ENCODE measurements at places on chromosomes 7 and 10.

- no peak for DNase-seq
Observed at GRCh38 chr10:101485681-101486554, 102.1 kb downstream of the POLL start.

- DNase-seq: no peak
Observed at GRCh38 chr7:12552876-12553275, 17.6 kb upstream of the SCIN start.

GRCh38 chr10:576130-576465 is 113.4 kb downstream of the DIP2C start:
- no peak for DNase-seq

DNA sequence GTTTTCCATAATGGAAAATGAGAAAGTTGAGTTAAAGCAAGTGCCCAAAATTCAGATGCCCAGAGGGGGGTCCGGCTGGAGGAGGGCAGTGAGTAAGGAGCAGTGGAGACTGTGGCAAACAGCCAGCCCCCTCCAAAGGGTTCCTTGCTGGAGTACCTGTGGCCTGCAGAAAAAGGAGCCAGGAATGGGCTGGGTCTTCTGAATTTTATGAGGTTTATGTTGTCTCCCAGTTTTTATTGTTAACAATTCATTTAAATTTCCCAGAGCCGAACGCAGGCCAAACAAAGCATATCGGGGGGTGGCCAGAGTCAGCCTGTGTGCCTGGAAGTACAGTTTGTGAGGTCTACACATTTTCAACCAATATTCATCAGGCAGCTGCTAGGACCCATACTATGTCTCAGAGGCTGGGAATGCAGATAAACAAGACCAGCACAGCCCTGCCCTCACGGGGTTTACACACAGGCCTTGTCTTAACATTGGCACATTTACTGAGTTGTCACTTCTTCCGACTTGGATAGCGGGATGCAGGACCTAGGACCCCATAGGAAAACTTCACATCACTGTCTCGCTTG is 12.9 kb upstream of the CSGALNACT2 start:
- DNase-seq: no peak

DNA sequence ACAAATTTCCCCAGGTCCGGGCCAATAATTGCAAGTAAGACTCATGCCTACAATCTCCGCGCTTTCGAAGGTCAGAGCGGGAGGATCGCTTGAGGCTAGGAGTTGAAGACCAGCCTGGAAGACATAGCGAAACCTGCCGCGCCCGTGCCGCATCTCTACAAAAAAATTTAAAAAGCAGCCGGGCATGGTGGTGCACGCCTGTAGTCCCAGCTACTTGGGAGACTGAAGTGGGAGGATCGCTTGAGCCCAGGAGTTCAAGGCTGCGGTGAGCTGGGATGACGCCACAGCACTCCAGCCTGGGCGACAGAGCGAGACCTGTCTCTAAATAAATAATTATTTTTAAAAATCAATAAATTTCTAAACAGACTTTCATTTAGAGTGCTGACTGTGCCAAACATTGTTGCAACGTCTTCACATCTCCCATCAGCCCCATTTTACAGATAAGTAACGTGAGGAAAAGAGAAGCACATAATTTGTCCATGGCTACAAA is 494 bp upstream of the CFAP43 start:
- DNase-seq: no peak

Measured in central memory CD4-positive, alpha-beta T cell (primary cell).